ENCODE measurements at places on chromosomes 13 and 19.

GRCh38 chr13:46150134-46150693 is 31.8 kb downstream of the LCP1 start:
- DNase-seq, result no peak

GRCh38 chr19:2343289-2343982 is 15.0 kb downstream of the SPPL2B start:
- DNase-seq, result no peak

DNA sequence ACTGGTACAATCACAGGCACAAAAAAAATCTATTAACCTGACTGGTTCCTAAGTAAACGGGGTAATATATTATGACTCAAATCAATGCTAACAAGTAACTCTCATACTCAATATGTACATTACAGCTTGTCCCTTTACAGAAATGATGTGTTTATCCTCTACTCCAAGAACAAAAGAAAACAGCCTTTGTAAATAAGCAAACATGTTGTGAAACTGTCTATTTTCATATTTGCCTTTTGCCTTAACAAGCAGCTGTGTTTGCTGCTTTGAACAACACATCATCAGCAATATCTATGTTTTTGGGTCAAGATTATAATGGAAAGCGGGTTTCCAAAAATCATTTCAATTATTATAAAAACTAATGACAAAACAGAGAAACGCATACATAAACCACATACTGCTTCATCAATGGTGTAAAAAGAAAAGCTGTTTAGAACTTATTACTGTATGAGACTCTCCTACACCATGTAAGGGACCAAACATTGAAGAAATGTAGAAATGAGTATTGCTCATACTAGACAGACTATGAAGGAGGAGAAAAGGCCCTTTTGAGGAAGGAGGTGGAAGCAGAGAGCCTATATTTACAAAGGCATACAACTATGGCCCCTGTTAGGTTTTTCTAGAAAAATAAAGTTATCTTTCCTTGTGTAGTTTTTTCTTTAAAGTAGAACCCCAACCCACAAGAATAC is 14.8 kb downstream of the TBC1D4 start:
- DNase-seq, result no peak

- no peak for DNase-seq
These were observed 1.2 kb upstream of the KLF16 start for GRCh38 chr19:1864480-1865171.

GRCh38 chr19:13850910-13851733 is 25.8 kb upstream of the NANOS3 start:
- DNase-seq, result no peak

GRCh38 chr19:5891572-5891937 is 12.0 kb downstream of the NDUFA11 start:
- no peak for DNase-seq

- DNase-seq, result no peak
These were observed 116.0 kb upstream of the RNF113B start for GRCh38 chr13:98293103-98293502.
